Stimulated activated naive CD8-positive, alpha-beta T cell treated with anti-CD3 and anti-CD28 coated beads, Interleukin-15, Interleukin-2, amounts not matched to agents 100 U/mL and 50 U/mL, for 24 hours (primary cell): ENCODE measurements at places on chromosomes 2 and 18.

DNA sequence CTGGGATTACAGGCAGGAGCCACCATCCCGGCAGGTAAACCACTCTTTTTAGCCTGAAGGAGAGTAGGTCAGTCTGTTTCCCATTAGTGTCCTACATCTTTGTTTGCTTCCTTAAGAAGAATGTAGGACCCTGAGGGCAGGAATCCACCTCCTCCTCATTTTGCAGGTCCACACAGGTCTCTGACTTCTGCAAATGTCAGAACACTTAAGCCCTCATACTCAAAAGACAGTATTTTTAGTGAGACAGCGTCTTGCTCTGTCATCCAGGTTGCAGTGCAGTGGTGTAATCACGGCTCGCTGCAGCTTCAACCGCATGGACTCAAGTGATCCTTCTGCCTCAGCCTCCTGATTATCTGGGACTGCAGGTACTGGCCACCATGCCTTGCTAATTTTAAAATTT lies 9.3 kb downstream of the PSTPIP2 start:
- DNase-seq: no peak

GRCh38 chr2:25266399-25266798 lies 75.3 kb downstream of the DNMT3A start:
- DNase-seq: no peak

DNA sequence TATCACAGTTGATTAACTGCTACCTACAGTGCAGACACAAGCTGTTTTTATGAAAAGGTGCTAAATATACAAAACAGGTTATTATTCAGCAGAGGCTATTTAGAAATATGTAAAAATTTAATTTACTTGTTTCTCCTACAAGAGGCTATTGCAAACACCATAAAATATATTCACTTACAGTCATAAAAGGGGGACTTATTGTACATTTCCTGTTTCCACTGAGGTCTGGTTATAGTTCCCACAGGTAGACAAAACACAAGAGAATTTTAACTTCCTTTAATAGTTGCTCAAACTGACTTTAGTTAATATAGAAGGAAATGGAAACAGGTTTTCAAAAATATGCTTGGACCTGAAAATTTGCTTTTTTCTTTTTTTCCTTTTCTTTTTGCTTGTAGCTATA lies 40.0 kb upstream of the FRZB start:
- DNase-seq: no peak

- DNase-seq: no peak
These were observed 141.2 kb upstream of the TWIST2 start for GRCh38 chr2:238706673-238707072.

- no peak for DNase-seq
These were observed 45.6 kb upstream of the NEDD4L start for GRCh38 chr18:57998461-57998860.

DNA sequence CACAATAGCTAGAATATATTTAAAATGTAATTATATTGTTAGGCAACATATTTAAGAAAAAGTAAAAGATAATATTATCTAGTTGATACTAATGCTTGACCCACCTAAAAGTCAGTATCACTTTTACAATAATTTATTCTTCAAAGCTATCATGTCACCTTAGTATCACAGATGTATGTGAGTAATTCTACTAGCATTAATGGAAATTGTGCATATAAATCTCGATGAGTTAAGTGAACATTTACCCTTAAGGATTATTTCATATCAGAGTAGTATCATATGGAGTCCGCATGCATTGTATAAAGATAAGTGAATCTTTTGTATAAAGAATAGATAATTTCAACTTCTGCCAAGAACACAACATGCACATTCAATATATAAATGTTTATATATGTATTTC lies 103.4 kb downstream of the AGPS start:
- DNase-seq: no peak

- DNase-seq: no peak
These were observed 145.5 kb upstream of the LYPD1 start for GRCh38 chr2:132815516-132815915.

DNA sequence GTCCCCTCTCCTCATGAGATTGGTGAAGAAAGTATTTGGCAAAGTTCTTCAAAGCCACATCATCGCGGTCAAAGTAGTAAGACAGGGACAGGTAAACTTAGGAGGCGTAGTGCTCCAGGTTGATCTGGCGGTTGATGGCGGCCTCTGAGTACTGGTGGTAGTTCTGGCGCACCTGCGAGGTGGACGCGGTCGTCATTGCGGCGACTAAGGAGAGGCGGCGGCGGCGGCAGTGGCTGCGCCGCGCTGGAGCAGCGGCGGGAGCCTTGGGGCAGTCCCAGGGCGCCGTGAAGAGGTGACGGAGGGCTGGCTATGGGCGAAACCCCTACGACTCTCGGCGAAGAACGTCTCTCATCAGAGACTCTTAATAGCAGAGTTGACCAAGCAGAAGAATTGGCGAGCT lies 107.2 kb upstream of the UBE2E3 start:
- no peak for DNase-seq

DNA sequence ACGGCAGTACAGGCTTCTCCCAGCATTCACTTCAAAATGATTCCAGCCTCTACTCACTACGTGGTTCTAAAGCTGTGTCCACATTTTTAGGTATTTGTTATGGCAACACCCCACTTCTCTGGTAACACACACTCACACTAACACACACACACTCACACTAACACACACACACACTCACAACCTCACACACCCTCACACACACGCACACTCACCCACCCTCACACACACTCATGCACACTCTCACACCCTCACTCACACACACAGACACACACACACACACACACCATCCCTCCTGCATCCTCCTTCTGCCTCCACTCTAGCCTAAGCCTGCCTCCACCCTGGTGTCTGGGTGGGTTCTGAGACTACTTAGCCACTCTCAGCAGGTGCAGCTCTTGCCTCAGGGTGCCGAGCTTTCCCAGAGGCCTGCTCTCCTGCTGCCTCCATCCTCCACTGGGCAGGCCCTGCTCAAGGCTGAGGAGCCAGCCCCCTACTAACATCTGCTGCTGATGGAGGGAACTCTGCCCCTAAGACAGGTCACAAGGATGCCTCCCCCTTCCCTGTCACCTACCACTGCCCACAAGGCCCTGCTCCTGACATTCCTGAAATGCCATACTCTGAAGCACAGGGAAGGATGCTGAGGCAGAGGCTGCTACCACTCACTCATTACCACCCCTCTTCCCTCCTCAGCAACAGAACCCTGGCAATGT lies 63.9 kb downstream of the NCAPH start:
- no peak for DNase-seq

DNA sequence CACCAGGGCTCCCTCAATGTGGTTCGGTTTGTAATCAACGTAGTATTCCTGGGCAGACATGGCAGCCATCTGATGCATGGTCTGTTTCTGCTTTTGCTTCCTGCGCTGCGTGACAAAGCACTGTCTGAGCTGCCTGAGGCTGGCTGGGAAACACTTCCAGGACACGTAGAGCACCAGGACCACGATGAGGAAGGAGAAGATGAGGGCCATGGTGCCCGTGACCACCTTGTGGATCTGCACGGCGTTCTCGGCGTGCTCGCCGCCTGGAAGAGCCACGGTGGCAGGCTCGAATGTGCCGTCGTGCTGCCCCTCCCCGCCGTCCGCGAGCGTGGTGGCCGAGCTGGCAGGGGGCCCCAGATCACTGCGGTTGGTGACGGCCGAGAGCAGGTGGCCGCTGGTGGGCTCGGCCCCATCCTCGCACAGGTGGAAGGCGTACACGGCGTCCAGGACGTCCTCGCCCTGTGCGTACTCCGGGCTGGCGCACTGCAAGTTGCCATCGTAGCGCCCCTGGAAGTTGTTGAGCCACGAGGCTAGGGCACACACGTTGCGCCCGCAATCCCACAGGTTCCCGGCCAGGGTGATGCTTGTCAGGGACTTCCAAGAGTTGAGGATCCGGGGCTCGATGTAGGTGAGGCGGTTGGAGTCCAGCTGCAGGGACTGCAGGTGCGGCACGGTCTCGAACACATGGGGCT lies 2.1 kb downstream of the LRRTM1 start:
- DNase-seq: no peak

DNA sequence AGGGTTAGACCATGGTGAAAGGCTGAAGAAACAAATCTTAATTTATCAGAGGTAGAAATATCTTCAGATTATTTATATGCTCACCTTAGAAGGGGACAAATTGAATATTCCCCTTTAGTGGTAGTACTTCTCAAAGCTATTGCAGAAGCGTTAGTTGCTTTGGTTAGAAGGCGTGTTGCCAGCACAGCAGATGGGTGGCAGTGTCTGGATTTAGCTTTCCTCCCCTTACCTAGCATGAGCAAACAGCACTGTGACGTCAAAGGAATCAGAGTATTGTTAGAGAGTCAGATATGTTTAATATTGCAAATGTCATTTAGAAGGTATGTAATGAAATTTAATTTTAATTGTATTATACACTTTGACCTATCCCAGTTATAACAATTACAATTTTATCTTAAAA lies 27.2 kb upstream of the GALR1 start:
- no peak for DNase-seq

DNA sequence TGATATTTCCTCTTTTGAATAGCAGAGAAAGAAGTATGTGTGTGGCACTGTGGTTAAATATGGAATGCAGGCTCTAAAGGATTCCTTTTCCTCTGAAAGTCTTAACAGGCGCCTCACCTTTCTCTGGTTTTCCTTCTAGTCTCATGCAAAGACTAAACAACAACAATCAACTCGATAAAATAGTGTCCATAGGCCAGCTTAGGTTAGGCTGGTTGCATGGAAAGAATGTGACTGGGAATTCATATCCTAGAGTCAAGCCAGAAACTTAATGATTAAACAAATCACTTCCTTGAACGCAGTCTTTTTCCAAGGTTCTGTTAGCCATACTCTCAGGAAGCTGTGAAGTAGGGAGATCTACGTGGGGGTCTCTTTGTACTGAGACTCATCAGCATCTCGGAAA lies 800.8 kb upstream of the ID2 start:
- DNase-seq: no peak

DNA sequence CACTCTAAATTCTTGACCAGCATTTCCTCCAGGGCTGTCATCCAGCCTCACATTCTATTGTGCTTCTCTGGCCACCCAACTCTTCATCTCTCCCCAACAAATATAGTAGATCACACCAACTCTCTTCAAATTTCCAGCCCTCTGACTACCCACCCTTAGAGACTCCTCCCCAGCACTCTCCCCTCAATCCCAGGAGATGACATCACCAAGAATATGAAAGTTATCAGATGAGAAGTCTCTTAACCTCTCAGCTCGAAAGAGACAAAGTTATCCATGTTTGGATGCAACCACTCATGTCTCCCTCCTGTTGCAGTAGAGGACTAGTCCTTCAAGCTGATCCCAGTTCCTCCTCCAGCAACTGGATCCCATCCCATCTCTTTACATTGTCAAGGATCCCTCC lies 47.1 kb downstream of the LBH start:
- no peak for DNase-seq

DNA sequence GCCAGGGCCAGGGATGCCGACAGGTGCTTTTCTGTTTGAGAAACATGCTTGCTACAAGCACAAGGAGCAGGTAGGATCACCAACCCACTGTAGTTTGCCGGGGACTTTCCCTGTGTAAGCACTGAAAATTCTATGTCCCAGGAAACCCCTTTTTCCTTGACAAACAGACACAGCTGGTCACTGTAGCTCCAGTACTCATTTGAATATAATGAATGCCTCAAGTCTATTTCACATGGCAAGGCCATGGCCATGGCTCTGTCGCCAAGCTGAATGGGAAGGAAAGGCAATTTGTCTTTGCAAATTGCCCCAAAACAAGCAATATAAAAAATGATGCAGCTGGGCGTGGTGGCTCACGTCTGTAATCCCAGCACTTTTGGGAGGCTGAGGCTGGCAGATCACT lies 49.6 kb upstream of the IGFBP2 start:
- no peak for DNase-seq

GRCh38 chr2:121030523-121030922 lies 254.5 kb downstream of the TFCP2L1 start:
- no peak for DNase-seq

- no peak for DNase-seq
These were observed 7.7 kb upstream of the STK39 start for GRCh38 chr2:168255103-168255502.

- DNase-seq: no peak
These were observed 14.5 kb downstream of the KCNS3 start for GRCh38 chr2:17892770-17893534.

DNA sequence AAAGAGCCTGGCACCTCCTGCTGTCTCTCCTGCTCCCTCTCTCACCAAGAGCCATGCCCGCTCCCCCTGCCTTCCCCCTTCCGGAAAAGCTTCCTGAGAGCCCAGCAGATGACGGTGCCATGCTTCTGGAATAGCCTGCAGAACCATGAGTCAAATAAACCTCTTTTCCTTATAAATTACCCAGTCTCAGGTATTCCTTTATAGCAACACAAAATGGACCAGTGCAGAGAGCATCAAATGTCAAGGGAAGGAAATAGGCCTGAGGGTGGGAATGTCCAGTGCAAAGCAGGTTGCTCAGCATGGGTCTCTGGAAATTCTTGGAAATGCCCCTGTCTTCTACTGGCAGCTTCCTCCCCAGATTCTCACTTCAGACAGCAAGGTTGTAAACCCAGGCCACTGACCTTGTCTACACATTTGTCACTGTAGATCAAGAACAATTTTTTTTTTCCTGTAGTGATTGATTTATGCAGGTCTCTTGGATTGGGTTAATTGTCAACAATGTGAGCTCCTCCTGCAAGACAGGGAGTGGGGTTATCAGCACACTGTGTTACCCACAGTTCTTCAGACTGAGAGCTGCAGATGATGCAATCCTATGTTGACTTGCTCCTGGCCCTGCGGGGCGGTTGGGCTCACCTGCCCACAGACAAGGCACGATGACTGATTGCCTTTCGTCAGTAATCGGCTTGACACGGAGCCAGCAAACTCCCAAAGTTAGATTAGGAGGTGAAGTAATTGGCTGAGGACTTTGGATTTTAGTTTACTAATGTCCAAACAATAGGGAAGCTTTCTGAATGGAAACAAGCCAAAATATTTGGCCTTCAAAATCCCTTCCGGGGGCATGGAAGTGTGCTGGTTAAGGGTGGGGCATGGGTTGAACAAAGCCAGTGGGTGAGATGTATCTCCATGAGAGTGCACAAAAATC lies 5.4 kb upstream of the BOD1L2 start:
- DNase-seq: no peak

GRCh38 chr18:58754544-58755068 lies 83.3 kb downstream of the MALT1 start:
- peak; percentile 27 for DNase-seq

DNA sequence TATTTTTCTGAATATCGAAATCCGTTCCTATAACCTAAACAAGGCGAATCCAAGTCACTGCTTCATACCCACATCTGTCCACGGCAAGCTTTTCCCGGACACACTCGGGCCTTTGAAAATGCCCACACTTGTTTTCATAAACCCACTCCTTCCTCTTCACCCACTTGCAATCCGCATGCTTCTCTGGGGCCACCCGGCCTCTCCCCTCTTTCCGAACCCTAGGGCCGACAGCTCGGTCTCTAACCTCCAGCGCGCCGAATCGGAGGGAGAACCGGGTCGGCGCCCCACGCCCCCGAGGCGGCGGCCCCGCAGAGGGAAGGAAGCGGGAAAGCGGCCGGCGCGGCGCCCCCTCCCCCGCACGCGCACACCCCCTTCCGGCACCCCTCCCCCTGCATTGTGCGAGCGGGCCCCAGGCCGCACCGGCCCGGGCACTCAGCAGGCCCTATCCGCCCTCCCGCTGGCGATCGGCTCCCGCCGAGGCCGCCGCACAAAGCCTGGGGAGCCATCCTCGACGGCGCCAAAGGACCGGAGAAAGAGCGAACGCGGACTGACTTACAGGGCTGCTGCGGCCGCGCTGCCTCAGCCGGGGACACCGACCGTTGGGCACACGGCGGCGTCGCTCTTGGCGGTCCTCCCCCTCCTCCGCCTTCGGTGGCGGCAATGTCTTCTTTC lies 467 bp downstream of the PUM2 start:
- DNase-seq: peak; percentile 76

GRCh38 chr2:62785810-62786597 lies 80.5 kb downstream of the EHBP1 start:
- no peak for DNase-seq

- no peak for DNase-seq
These were observed 68.1 kb upstream of the FZD7 start for GRCh38 chr2:201965550-201965949.
